Activated naive CD8-positive, alpha-beta T cell treated with anti-CD3 and anti-CD28 coated beads, Interleukin-2, amount 50 U/mL, for 24 hours (primary cell): ENCODE measurements at places on chromosomes 4 and X.
A peak's percentile ranks its signal among the peaks of the same experiment; 100 is the strongest.

GRCh38 chr4:36237366-36238313 is 6.7 kb downstream of the ARAP2 start:
- peaks cover 83% of the 10 kb centered on the region for H3K4me1 ChIP-seq
- peaks cover 53% of the 10 kb centered on the region for H3K36me3 ChIP-seq
- H3K27me3 ChIP-seq, result no peaks in the 10 kb centered on the region
- H3K4me3 ChIP-seq, result no peak overlapping the region

- H3K4me3 ChIP-seq, result no peak overlapping the region
- no peaks in the 10 kb centered on the region for H3K36me3 ChIP-seq
- H3K4me1 ChIP-seq, result no peaks in the 10 kb centered on the region
These were observed 291.6 kb upstream of the HS3ST1 start for GRCh38 chr4:11720292-11720691.

- H3K27me3 ChIP-seq, result no peaks in the 10 kb centered on the region
- H3K4me3 ChIP-seq, result peak overlapping the region; percentile 45
- H3K36me3 ChIP-seq, result peaks cover 2% of the 10 kb centered on the region
- H3K27ac ChIP-seq, result peak overlapping the region; percentile 65
- H3K4me1 ChIP-seq, result peaks cover 70% of the 10 kb centered on the region
- peak; percentile 62 for DNase-seq
These were observed 8.0 kb downstream of the TBC1D14 start for GRCh38 chr4:6917461-6918271.

DNA sequence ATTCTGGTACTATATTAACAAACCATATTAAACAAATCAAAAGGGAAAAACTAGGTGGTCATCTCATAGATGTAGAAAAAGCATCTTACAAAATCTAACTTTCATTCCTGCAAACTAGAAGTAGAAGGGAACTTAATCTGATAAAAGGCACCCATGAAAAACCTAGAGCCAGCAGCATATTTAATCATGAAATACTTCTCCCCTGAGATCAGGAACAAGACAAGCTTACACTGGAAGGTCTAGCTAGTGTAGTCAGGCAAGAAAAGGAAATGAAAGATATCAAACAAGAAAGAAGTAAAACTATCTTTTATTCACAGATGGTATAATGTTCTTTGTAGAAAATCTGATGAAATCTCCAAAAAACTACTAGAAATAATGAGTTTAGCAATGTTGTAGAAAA is 41.2 kb downstream of the ATP10D start:
- no peak overlapping the region for H3K27ac ChIP-seq
- no peaks in the 10 kb centered on the region for H3K27me3 ChIP-seq
- H3K4me3 ChIP-seq, result no peak overlapping the region
- peaks cover 18% of the 10 kb centered on the region for H3K4me1 ChIP-seq

GRCh38 chr4:125315576-125316400 is 1.0 kb downstream of the FAT4 start:
- peaks cover 69% of the 10 kb centered on the region for H3K27me3 ChIP-seq
- peak overlapping the region; percentile 80 for H3K4me3 ChIP-seq
- H3K27ac ChIP-seq, result no peak overlapping the region
- peaks cover 35% of the 10 kb centered on the region for H3K4me1 ChIP-seq

- no peak for DNase-seq
- no peaks in the 10 kb centered on the region for H3K36me3 ChIP-seq
- H3K4me3 ChIP-seq, result no peak overlapping the region
- H3K27ac ChIP-seq, result no peak overlapping the region
These were observed 408.7 kb upstream of the ZFP42 start for GRCh38 chr4:187586892-187587291.

- H3K27me3 ChIP-seq, result no peaks in the 10 kb centered on the region
- DNase-seq, result no peak
- H3K36me3 ChIP-seq, result no peaks in the 10 kb centered on the region
- no peak overlapping the region for H3K4me3 ChIP-seq
- H3K4me1 ChIP-seq, result no peaks in the 10 kb centered on the region
These were observed 135.6 kb downstream of the EVC2 start for GRCh38 chr4:5572751-5573150.

GRCh38 chr4:164203476-164203875 is 550.5 kb upstream of the SMIM31 start:
- H3K4me3 ChIP-seq, result no peak overlapping the region
- no peaks in the 10 kb centered on the region for H3K36me3 ChIP-seq
- no peak overlapping the region for H3K27ac ChIP-seq
- H3K4me1 ChIP-seq, result no peaks in the 10 kb centered on the region

DNA sequence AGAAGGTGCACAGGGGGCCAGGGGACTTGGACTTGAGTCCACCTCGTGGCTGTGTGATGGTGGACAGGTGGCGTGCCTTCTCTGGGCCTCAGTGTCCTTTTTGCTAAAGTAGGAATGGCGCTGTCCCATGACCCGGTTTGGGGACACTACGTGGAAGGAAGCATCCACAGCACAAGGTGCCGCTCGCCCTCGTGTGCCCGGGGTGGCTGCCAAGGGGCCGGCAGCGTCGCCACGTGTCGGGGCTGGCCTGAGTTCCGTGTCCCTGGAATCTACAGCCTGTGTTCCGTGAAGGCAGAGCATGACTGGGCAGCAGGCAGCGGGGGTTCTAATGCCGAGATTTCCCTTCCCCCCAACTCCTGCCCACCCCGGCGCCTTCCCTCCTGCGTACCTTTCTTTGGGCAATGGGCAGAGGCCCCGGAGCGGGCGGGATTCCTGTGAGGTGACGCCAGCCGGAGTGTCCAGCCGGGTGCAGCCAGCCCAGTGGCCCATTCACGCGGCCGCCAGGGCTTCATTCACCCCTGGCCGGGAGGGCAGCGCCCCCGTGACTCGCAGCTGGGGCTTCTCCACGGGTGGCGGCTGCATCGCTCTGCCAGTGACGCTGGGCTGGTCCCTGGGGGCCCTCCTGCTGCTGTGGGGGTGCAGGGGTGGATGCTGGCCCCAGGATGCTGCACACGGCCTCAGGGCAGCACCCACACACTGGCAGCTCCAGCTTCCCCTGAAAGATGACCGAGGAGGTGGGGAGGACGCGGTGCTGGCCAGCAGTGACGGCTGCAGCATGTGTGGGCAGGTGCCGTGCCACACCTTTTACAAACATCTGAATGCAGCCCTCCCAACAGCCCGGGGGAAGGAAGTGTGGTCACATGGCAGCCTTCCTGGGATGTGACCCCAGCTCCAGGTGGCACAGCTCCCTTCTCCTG is 21.2 kb downstream of the DOK7 start:
- no peak for DNase-seq
- no peaks in the 10 kb centered on the region for H3K36me3 ChIP-seq
- no peak overlapping the region for H3K4me3 ChIP-seq
- H3K4me1 ChIP-seq, result no peaks in the 10 kb centered on the region
- peaks cover 25% of the 10 kb centered on the region for H3K27me3 ChIP-seq

GRCh38 chr4:127140306-127140705 is 492.5 kb upstream of the INTU start:
- no peak overlapping the region for H3K27ac ChIP-seq
- no peaks in the 10 kb centered on the region for H3K36me3 ChIP-seq
- no peak overlapping the region for H3K4me3 ChIP-seq

- H3K4me3 ChIP-seq, result no peak overlapping the region
- H3K4me1 ChIP-seq, result no peaks in the 10 kb centered on the region
- no peaks in the 10 kb centered on the region for H3K36me3 ChIP-seq
- no peak overlapping the region for H3K27ac ChIP-seq
- no peaks in the 10 kb centered on the region for H3K27me3 ChIP-seq
These were observed 687.3 kb downstream of the IL1RAPL1 start for GRCh38 chrX:29274517-29274916.

GRCh38 chrX:19630228-19630627 is 114.9 kb upstream of the MAP3K15 start:
- peaks cover 16% of the 10 kb centered on the region for H3K36me3 ChIP-seq
- peaks cover 64% of the 10 kb centered on the region for H3K4me1 ChIP-seq
- H3K4me3 ChIP-seq, result no peak overlapping the region
- no peak for DNase-seq

- no peaks in the 10 kb centered on the region for H3K36me3 ChIP-seq
- H3K27ac ChIP-seq, result no peak overlapping the region
- no peak for DNase-seq
- peaks cover 12% of the 10 kb centered on the region for H3K4me1 ChIP-seq
- no peaks in the 10 kb centered on the region for H3K27me3 ChIP-seq
- H3K4me3 ChIP-seq, result no peak overlapping the region
These were observed 58.0 kb upstream of the XIAP start for GRCh38 chrX:123801901-123802300.

- no peaks in the 10 kb centered on the region for H3K4me1 ChIP-seq
- no peak overlapping the region for H3K27ac ChIP-seq
- no peak overlapping the region for H3K4me3 ChIP-seq
- no peaks in the 10 kb centered on the region for H3K36me3 ChIP-seq
These were observed 313.7 kb upstream of the SMIM31 start for GRCh38 chr4:164440199-164440598.

GRCh38 chr4:98648602-98649001 is 9.8 kb downstream of the TSPAN5 start:
- H3K36me3 ChIP-seq, result peaks cover 9% of the 10 kb centered on the region
- peaks cover 29% of the 10 kb centered on the region for H3K4me1 ChIP-seq
- no peak overlapping the region for H3K27ac ChIP-seq
- no peak overlapping the region for H3K4me3 ChIP-seq
- H3K27me3 ChIP-seq, result no peaks in the 10 kb centered on the region

- H3K27ac ChIP-seq, result no peak overlapping the region
- no peaks in the 10 kb centered on the region for H3K27me3 ChIP-seq
- DNase-seq, result no peak
- no peak overlapping the region for H3K4me3 ChIP-seq
- no peaks in the 10 kb centered on the region for H3K4me1 ChIP-seq
These were observed 331.5 kb upstream of the EMCN start for GRCh38 chr4:100849319-100849718.

DNA sequence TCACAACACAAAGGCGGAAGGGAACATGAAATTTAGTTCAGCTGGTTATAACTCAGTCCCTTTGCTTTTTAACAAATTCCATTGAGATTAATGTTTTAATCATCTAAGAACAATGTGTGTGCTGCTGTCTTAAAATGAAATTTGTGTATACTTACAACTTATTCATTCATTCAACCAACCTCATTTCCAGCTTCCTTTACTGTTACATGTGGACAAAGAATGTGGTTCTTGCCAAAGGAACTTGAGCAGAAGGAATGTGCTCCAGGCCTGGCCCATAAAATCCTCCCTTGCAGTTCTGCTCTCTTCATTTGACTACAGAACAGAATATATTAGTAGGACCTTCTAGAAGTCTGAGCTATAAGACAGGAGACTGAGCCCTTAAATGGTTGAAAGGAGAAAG is 176.8 kb upstream of the GLRA2 start:
- no peaks in the 10 kb centered on the region for H3K27me3 ChIP-seq
- H3K27ac ChIP-seq, result no peak overlapping the region
- no peaks in the 10 kb centered on the region for H3K4me1 ChIP-seq
- no peak overlapping the region for H3K4me3 ChIP-seq
- DNase-seq, result no peak

GRCh38 chr4:143372093-143372915 is 35.6 kb downstream of the GAB1 start:
- H3K36me3 ChIP-seq, result no peaks in the 10 kb centered on the region
- DNase-seq, result no peak

DNA sequence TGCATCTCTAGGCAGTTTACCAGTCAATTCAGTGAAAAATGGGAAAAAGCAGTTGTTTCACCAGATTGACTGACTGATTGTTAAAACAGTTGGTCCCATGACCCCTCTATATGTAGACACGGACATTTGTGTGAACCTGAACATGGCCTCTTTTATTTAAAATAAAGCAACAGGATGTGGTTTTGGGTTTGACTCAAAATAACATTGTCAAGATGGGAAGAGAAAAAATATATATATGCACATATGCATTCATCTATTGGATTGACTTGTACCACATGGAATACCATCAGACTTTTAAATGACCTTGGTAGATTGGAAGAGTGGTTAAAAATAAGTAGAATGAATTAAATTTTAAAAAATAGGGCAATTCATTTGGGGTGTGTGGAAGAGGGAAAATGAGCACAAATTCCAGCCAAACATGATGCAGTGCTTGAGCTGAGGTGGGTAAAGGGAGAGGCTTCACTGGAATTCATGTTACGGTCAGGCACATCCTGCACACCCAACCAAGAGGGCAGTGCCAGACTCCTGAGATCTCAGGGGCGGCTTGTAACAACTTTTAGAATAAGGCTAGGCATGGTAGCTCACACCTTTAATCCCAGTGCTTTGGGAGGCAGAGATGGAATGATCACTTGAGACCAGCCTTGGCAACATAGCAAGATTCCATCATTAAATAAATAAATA is 560.7 kb upstream of the TENM3 start:
- DNase-seq, result no peak
- H3K36me3 ChIP-seq, result no peaks in the 10 kb centered on the region
- H3K4me1 ChIP-seq, result no peaks in the 10 kb centered on the region
- no peak overlapping the region for H3K27ac ChIP-seq
- no peaks in the 10 kb centered on the region for H3K27me3 ChIP-seq

GRCh38 chrX:110178179-110178865 is 139.6 kb downstream of the AMMECR1 start:
- no peak overlapping the region for H3K4me3 ChIP-seq
- peaks cover 8% of the 10 kb centered on the region for H3K4me1 ChIP-seq
- DNase-seq, result no peak
- H3K27me3 ChIP-seq, result no peaks in the 10 kb centered on the region
- no peak overlapping the region for H3K27ac ChIP-seq

DNA sequence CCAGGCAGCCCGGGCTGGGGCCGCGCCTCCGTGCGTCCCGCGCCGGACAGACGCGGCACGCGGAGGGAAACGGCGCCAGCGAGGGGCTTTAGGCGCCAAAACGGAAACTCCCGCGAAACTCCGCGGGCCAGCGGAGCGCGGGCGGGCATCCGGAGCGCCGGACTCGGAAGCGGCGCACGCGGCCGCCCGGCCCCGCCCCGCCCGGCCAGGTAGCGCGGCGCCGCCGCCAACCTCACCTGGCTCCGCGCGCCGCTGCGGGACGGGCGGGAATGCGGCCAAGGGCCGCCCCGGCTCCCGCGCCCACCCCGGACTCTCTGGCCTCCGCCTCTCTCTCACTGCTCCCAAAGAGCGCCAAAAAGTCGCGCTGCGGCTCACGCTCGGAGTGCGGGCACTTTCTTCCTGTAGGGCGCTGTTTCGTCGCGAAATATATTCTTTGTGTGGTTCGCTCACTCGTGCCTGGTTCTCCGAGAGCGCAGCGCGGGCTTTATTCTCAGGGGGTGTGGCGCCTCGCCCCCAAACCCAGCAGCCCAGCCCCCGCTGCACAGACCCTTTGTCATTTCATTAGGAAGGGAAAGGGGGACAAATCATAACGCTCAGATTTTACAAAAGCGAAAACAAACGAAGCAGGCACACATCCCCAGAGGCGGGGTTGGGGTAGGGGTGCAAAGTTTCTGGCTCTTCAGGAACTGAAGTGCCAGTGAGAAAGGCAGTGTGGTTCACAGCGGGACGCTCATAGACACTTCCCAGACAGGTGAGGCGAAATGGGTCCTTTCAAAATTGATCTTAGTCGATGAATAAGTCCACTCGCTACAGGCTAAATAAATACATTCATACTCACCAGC is 961 bp upstream of the MBNL3 start:
- peak overlapping the region; percentile 93 for H3K4me3 ChIP-seq
- peak overlapping the region; percentile 96 for H3K27ac ChIP-seq
- DNase-seq, result peak; percentile 35
- H3K4me1 ChIP-seq, result peaks cover 47% of the 10 kb centered on the region

- H3K27me3 ChIP-seq, result no peaks in the 10 kb centered on the region
- H3K4me3 ChIP-seq, result no peak overlapping the region
- H3K27ac ChIP-seq, result no peak overlapping the region
- DNase-seq, result no peak
- H3K36me3 ChIP-seq, result no peaks in the 10 kb centered on the region
- H3K4me1 ChIP-seq, result peaks cover 8% of the 10 kb centered on the region
These were observed 33.2 kb upstream of the OCIAD2 start for GRCh38 chr4:48939785-48940184.

- H3K27me3 ChIP-seq, result no peaks in the 10 kb centered on the region
- H3K36me3 ChIP-seq, result peaks cover 4% of the 10 kb centered on the region
- no peak overlapping the region for H3K27ac ChIP-seq
- no peak overlapping the region for H3K4me3 ChIP-seq
- DNase-seq, result no peak
- no peaks in the 10 kb centered on the region for H3K4me1 ChIP-seq
These were observed 18.0 kb upstream of the FAM47E start for GRCh38 chr4:76233529-76233928.
